Stimulated activated naive B cell treated with anti-CD40 and anti-IgM and Interleukin-4, amounts not matched to agents 10 μg/mL and 1 μg/mL and 100 μg/mL, for 72 hours (primary cell): ENCODE measurements at places on chromosomes 13 and 19.

- H3K27me3 ChIP-seq = peaks cover 33% of the 10 kb centered on the region
- H3K4me1 ChIP-seq = peaks cover 44% of the 10 kb centered on the region
- H3K27ac ChIP-seq = no peak overlapping the region
- peaks cover 9% of the 10 kb centered on the region for H3K36me3 ChIP-seq
- DNase-seq = no peak
These were observed 18.0 kb downstream of the KLK2 start for GRCh38 chr19:50891253-50891625.

- no peak for DNase-seq
- no peak overlapping the region for H3K27ac ChIP-seq
- no peaks in the 10 kb centered on the region for H3K4me1 ChIP-seq
- H3K4me3 ChIP-seq = no peak overlapping the region
- no peaks in the 10 kb centered on the region for H3K36me3 ChIP-seq
- H3K27me3 ChIP-seq = no peaks in the 10 kb centered on the region
These were observed 25.7 kb downstream of the UGGT2 start for GRCh38 chr13:96027496-96027895.

DNA sequence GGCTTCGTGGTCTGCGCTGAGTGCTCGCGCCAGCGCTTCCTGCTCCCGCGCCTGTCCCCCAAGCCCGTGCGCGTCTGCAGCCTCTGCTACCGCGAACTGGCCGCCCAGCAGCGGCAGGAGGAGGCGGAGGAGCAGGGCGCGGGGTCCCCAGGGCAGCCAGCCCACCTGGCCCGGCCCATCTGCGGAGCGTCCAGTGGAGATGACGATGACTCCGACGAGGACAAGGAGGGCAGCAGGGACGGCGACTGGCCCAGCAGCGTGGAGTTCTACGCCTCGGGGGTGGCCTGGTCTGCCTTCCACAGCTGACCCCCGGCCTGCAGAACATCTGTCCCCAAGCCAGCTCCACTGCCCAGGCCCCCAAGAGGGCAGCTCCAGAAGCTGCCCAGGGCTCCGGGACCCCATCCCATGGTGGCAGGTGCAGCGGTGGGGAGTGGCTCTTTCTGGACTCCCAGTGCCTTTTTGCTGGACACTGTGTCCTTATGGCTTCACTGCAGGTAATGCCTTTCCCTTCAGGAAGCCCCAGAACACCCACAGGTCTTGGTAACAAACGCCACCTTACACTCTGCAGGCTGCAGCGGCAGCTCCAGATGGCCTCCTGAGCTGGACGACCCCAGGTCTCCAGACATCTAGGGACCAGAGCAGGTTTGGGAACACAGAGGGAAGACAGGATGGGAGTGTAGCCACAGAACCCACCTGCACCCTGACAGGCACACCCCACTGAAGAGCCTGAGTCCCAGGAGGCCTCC lies 9.3 kb downstream of the PLEKHF1 start:
- H3K27me3 ChIP-seq = no peaks in the 10 kb centered on the region
- no peak overlapping the region for H3K4me3 ChIP-seq
- no peak for DNase-seq
- H3K36me3 ChIP-seq = peaks cover 9% of the 10 kb centered on the region
- H3K4me1 ChIP-seq = peaks cover 40% of the 10 kb centered on the region
- no peak overlapping the region for H3K27ac ChIP-seq

DNA sequence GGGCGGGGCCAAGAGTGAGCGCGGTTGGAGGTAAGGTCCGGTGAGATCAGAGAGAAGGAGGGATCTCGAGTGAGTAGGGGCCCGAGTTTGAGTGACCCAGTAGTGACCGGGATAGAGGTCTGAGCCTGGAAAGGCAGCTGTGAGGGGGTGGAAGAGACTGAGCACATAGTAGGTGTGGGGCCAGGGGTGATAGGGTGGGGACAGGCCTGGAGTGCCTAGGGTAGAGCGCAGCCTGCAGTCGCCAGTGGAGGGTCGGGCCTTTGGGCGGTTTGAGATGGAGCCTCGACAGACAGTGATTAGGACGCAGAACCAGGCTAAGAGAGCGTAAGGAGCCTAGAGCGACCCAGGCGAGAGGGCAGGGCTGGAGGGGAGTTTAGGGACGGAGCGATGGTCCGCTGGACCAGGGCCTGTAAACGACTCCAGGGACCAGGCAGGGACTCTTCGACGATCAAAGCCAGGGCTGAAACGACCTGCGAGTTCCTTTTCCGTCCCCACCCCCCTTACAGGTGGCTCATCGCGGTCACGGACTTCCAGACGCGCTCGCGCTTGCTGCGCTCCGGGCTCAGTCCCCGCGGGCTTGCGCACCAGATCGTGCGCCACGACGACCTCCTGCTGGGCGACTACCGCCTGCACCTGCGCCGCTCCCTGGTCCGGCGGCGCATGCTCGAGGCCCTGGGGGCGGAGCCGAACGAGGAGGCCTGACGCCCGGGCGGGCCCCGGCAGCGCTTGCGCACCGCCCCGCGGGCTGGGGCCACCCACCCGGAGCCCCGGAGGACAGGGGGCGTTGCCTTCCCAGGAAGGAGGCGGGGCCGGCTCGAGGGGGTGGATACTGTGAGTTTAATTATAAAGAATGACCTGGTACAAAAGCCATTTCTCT lies 9.4 kb downstream of the C19orf81 start:
- H3K36me3 ChIP-seq = peaks cover 5% of the 10 kb centered on the region
- peaks cover 7% of the 10 kb centered on the region for H3K4me1 ChIP-seq
- peak; percentile 88 for DNase-seq
- H3K27ac ChIP-seq = peak overlapping the region; percentile 94

DNA sequence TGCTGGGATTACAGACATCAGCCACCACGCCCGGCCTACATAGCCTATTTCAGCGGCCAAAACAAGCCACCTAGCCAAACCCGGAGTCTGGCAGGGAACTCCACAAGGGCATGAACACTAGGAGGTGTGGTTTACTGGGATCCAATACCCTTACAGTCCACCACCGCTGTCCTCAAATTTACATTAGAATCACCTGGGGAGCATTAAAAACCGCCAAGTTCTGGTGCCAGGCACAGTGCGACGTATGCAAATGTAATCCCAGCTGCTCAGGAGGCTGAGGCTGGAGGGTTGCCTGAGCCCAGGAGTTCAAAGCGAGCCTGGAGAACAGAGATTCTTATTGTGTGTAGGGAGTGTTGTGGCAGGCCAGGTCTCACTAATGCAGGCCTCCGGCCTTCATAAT lies 4.2 kb upstream of the AP1M1 start:
- H3K27ac ChIP-seq = peak overlapping the region; percentile 51
- peaks cover 9% of the 10 kb centered on the region for H3K4me1 ChIP-seq
- H3K4me3 ChIP-seq = no peak overlapping the region
- peaks cover 35% of the 10 kb centered on the region for H3K36me3 ChIP-seq

DNA sequence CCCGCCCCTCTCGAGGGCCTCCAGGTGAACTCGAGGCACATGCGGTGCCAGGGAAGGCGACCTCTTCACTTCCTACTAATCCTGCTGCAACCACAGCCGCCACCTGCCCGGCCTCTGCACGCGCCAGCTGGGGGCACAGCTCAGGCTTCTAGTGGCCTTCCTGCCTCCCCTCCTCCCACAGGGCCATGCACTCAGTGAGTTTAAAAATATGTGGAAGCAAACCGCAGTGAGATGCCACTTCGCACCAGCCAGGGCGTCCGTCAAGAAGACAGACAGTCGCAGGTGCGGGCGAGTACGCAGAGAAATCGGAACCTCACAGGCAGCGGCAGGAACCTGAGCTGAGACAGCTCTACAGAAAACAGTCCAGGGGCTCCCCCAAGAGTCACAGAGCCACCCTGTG lies 10.4 kb downstream of the LMNB2 start:
- H3K27ac ChIP-seq = peak overlapping the region; percentile 94
- peak overlapping the region; percentile 74 for H3K4me3 ChIP-seq
- peaks cover 22% of the 10 kb centered on the region for H3K36me3 ChIP-seq

- DNase-seq = peak; percentile 34
- no peaks in the 10 kb centered on the region for H3K27me3 ChIP-seq
- peak within 1 kb of the TSS; percentile 92 for H3K27ac ChIP-seq
- H3K36me3 ChIP-seq = no peaks in the 10 kb centered on the region
These were observed at the start of gene LILRA2 for GRCh38 chr19:54573330-54573872. Gene LILRA2 (plus strand): TSS chr19:54573790. CDS start chr19:54573879, 89 bp downstream.

DNA sequence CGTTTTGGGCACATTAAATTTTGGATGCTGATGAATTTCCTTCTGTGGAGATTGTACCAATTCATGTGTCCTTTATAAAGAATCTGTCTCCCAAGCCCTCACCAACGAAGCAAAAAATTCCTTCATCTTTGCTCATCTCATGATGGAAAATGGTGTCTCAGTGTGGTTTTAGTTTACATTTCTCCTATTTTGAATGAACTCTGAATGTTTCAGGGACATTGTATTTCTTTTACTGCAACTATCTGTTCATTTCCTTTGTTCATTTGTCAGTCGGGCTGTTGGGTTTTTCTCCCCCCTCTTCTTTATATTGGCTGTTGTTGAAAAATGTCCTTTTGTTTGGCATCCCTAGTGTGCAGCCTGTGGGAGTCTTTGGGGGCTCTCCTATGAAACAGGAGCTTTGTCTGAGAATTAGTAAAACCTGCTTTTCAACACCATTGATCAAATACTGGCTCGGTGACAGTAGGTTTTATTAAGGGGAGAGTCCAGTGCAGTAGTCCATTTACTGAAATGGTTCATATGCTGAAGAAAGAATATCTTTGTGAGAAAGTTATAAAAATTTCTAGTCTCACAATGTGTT lies 91.3 kb upstream of the C1QTNF9B start:
- H3K27ac ChIP-seq = no peak overlapping the region
- H3K4me1 ChIP-seq = no peaks in the 10 kb centered on the region
- peaks cover 39% of the 10 kb centered on the region for H3K27me3 ChIP-seq
- no peaks in the 10 kb centered on the region for H3K36me3 ChIP-seq
- H3K4me3 ChIP-seq = no peak overlapping the region

GRCh38 chr19:39428283-39429112 lies 7.3 kb downstream of the RPS16 start:
- peaks cover 9% of the 10 kb centered on the region for H3K4me1 ChIP-seq
- no peaks in the 10 kb centered on the region for H3K27me3 ChIP-seq
- peaks cover 27% of the 10 kb centered on the region for H3K36me3 ChIP-seq
- H3K27ac ChIP-seq = peak overlapping the region; percentile 20
- DNase-seq = no peak

DNA sequence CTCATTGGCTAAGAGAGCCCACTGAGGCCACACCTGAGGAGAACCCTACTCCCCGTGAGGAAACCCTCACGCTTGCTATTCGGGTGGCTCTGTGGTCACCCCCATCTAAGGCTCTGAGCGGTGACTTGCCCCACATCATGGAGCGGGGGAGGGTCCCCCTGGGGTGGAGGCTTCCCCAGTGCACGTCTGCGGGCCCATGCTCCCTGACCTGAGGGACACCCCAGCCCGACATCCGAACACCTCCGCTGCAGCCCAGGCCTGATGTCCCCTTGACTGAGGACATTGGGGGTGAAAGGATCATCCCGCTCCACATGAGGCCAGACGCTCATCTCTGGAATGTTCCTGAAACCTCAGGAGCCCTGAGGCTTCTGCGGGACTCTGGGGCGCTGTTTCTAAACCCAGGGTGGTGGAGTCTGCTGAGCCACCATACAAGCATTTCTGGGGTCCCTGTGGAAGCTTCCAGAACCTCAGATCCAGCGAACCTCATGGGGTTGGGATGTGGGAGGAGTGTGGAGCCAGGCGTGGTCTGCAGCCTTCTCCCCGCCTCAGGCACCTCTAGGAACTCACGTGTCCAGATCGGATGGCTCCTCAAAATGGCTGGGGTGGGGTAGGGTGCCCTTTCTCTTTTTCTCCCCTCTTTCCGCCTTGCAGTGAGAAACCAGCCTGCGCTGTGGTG lies 19.9 kb downstream of the TMED1 start:
- no peak for DNase-seq
- H3K4me1 ChIP-seq = peaks cover 4% of the 10 kb centered on the region
- peak overlapping the region; percentile 47 for H3K27ac ChIP-seq
- no peak overlapping the region for H3K4me3 ChIP-seq
- no peaks in the 10 kb centered on the region for H3K27me3 ChIP-seq

DNA sequence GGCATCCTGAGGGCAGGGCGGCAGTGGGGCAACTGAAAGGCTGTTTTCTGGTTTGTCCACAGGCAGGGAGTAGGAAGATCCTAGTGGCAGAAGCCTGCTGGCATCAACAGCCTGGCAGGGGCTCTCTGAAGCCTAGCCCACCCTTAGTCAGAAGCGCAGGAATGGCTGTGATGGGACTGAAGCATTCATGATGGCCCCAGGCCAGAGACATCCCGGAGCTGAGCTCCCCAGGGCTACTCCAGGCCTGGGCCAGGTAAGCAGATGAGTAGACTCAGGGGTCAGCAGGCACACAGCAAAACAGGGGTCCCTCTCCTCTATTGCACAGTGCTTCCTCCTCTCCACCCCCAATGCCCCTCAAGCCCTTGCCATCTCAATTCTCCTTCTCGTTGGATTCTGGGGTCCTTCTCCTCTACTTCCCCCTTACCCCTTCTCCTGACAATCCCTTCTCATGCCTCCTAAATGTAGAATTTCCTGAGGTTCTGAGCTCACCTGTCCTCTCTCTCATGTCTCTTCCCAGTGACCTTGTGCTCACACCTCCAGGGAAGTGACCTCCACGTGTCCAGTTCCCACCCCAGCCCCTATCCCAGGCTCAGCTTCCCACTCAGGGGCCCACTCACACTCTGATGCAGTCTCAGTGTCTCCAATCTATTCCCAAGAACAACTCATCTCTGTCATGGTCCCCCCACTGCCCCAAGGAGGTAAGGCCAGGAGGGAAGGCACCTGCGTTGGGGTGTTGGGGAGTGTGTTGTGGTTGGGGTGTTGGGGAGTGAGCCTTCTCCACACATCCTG lies 158.7 kb upstream of the ZNF507 start:
- no peaks in the 10 kb centered on the region for H3K27me3 ChIP-seq
- no peak for DNase-seq
- H3K27ac ChIP-seq = no peak overlapping the region
- H3K36me3 ChIP-seq = no peaks in the 10 kb centered on the region

DNA sequence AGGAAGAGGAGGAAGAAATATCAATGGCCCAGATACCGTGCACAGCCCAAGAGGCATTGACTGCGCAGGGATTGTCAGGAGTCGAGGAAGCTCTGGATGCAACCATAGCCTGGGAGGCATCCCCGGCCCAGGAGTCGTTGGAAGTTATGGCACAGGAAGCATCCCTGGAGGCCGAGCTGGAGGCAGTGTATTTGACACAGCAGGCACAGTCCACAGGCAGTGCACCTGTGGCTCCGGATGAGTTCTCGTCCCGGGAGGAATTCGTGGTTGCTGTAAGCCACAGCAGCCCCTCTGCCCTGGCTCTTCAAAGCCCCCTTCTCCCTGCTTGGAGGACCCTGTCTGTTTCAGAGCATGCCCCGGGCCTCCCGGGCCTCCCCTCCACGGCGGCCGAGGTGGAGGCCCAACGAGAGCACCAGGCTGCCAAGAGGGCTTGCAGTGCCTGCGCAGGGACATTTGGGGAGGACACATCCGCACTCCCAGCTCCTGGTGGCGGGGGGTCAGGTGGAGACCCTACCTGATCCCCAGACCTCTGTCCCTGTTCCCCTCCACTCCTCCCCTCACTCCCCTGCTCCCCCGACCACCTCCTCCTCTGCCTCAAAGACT lies 36.0 kb downstream of the KEAP1 start:
- no peak for DNase-seq
- H3K4me1 ChIP-seq = peaks cover 7% of the 10 kb centered on the region
- H3K4me3 ChIP-seq = no peak overlapping the region
- H3K27me3 ChIP-seq = peaks cover 21% of the 10 kb centered on the region
- no peak overlapping the region for H3K27ac ChIP-seq
- peaks cover 36% of the 10 kb centered on the region for H3K36me3 ChIP-seq

GRCh38 chr19:46381346-46381745 lies 32.0 kb downstream of the CCDC8 start:
- DNase-seq = no peak
- no peak overlapping the region for H3K4me3 ChIP-seq
- H3K27me3 ChIP-seq = no peaks in the 10 kb centered on the region
- peaks cover 20% of the 10 kb centered on the region for H3K4me1 ChIP-seq

- no peak overlapping the region for H3K4me3 ChIP-seq
- no peak overlapping the region for H3K27ac ChIP-seq
- DNase-seq = no peak
- H3K27me3 ChIP-seq = no peaks in the 10 kb centered on the region
These were observed 613.2 kb upstream of the KLF12 start for GRCh38 chr13:74747186-74747955.
